RCC 7860 (cell line): ENCODE measurements at places on chromosomes 1 and 21.

GRCh38 chr1:60292140-60292539 is 218.6 kb upstream of the C1orf87 start:
- no peak for DNase-seq

GRCh38 chr1:111660204-111661150 is 40.9 kb downstream of the RAP1A start:
- DNase-seq = no peak

GRCh38 chr1:3902111-3902511 is 2.0 kb upstream of the C1orf174 start:
- DNase-seq = no peak

GRCh38 chr1:153670257-153670858 is 435 bp downstream of the ILF2 start:
- DNase-seq = no peak

DNA sequence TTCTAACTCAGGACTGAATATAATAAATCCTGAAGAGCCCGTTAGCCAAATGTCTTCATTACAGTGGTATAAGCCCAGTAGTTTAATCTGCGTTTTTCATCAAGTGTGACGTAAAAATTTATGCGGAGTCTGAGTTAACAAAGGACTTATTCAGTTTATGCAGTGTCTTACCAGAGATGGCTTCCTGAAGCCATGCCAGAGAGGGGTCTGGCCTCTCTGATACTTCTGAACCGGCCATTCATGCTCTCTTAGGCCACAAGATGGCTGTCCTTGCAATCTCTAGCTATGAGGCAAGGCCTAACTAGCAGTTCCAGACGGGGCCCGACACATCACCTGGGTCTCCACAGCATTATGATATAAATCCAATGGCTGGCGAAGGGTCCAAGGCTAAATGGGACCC is 101.4 kb downstream of the TEX35 start:
- no peak for DNase-seq

- DNase-seq = peak; percentile 29
These were observed 10.6 kb downstream of the XKR8 start for GRCh38 chr1:27970401-27970800.

DNA sequence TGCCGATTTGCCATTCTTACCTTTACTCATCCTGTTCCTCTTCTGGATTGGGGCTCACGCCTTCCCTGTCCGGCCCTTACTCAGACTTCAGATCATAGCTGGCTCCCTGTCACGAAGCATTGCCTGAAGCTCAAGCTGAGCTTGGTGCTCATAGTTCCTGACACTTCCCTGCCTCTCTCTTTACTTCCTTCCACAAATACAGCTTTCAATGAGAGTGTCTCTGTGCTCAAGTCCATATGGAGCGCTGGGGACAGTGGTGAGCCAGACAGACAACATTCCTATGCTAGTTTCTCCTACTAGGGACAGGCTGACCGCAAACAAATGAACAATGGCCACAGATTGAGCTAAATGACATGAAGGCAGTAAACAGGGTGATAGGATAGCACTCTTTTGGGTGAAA is 38.1 kb downstream of the HHAT start:
- no peak for DNase-seq

- DNase-seq = peak; percentile 57
These were observed 4.4 kb upstream of the ELOVL1 start for GRCh38 chr1:43372172-43372571.

- DNase-seq = no peak
These were observed 471.8 kb downstream of the KCNT2 start for GRCh38 chr1:196136396-196136795.

GRCh38 chr1:168466714-168467131 is 77.1 kb downstream of the XCL2 start:
- DNase-seq = no peak
